Left ventricle myocardium superior (tissue), 1 donor: ENCODE measurements at places on chromosomes 6 and 20.
A peak's percentile ranks its signal among the peaks of the same experiment; 100 is the strongest.

- DNase-seq: no peak
Measured at GRCh38 chr20:2398449-2398848, 17.7 kb downstream of the TGM6 start.

- no peak for DNase-seq
Measured at GRCh38 chr6:93337772-93338394, 81.5 kb downstream of the EPHA7 start.

DNA sequence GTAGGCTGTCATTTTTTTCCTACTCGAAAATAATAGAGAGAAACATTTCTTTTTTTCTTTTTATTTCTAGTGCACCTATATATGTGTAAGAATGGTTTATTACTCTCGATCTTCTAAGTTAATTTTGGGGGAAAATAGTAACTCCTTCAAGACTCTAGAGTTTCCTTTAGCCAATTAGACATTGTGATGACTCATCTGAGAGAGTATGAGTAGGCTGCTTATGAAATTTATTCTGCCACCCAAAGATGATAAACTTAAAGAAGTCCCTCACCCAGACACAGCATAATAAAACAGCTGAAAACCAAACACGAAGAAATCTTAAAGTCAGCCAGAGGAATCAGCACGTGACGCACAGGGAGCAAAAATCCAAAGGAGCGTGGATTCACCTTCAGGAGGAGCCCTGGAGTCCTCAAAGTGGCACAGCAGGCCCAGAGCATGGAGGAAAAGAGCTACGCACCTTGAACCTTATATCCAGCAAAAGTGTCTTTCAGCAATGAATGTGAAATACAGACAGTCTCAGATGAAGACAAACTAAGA is 81.9 kb downstream of the ERMARD start:
- no peak for DNase-seq

DNA sequence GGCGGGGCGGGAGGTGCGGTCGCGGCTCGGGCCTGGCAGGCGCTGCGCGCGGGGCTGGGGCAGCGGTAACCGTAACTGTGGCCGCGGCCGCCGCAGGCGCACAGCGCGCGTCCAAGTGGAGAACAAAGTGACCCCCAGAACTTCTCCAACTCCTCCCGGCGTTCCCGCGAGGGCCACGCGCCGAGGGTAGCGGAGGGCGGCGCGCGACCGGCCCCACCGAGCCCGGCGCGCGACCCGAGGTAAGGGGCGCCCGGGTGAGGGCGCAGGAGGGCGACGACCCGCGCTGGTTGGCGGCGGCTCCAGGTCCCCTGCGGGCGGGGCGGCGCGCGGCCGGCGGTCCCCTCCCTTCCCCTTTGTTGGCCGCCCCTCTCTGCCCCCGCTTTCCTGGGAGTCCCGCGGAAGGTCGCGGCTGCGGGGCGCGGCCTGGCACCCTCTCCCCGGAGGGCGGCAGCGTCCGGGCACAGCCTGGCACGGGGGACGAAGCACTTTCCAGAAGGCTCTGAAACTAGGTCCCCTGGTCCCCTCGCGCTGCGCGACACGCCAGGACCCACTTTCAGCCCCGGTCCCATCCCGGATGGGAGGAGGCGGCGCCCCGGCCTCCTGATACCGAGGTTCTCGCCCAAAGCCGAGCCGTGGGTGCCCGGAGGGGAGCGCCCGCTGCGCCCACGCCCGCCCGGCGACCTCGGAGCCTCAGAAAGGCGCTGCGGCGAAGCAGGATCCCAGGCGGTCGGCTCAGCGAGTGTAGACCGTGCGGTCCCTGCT is at the start of gene TIAM2:
TSS of gene TIAM2 (plus strand) at position 62 of the 762 bp plus-strand sequence. CDS start 133,909 bp downstream, outside the sequence.
- peak; percentile 47 for DNase-seq

DNA sequence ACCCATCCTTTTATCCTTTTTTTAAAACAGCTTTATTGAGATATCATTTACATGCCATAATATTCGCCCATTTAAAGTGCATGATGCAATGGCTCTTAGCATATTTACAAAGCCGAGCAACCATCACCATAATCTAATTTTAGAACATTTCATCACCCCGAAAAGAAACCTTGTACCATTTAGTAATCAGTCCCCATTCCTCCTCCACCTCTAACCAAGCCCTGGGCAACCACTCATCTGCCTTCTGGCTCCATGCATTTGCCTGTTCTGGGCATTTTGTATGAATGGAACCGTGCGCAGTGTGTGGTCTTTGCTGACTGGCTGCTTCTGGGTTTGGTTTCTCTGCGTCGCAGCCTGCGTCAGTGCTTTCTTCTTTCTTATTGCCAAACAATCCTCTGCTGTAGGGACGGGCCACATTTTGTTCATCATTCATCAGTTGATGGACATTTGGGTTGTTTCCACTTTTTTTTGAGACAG is 10.2 kb upstream of the EEF1A2 start:
- DNase-seq: no peak

DNA sequence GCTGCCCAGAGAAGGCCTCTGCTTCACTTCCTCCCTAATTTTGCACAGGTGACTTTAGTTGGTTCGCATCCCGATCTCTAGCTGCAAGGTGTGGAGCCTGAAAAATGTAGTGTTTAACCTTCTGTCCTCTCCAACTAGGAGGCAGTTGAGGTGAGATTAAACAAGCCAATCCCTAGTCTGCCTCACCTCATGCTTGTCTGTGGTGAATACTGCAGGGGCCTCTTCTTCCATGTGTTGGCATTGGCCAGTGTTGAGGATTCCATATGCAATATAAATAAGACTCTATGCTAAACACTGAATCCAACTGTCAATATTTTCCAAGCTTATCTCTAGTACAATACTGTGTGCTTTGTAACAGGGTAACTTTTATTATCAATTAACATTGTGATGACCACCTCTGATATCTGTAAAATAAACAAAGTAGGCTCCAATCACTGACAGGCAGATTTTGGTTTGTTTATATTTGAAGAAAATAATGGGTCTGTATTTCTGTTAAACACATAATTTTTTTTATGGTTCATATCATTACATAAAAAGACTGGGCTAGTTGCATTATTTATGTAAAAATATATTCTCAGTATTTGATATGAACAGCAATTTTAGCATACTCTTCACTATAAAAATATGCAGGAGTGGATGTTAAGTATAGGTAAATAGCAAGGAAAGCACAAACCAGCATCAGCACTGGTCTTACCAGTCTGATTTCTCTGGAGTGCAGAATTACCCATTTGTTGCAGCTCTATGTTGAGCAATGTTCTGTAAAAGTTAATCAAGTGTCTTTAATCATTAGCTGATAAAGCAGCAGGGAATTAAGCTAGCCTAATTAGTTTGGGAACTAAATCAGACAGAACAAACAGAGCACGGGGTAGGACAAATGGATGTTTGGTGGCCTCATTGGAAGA is 74.0 kb downstream of the ANKRD6 start:
- no peak for DNase-seq
